Fibroblast of lung (primary cell): ENCODE measurements at places on chromosomes 7 and 10.
A peak's percentile ranks its signal among the peaks of the same experiment; 100 is the strongest.

GRCh38 chr10:103241262-103242011 lies 4.2 kb upstream of the RPEL1 start:
- peak; percentile 51 for DNase-seq

- DNase-seq, result no peak
Measured at GRCh38 chr7:95501261-95501832, 15.6 kb downstream of the ASB4 start.

- DNase-seq, result no peak
Measured at GRCh38 chr10:21069929-21070700, 173.0 kb upstream of the NEBL start.

- DNase-seq, result no peak
Measured at GRCh38 chr7:142445019-142445686, 187.3 kb upstream of the PRSS58 start.

GRCh38 chr7:158251061-158251965 lies 336.3 kb downstream of the PTPRN2 start:
- DNase-seq, result no peak

- DNase-seq, result no peak
Measured at GRCh38 chr7:139422126-139422525, 61.3 kb downstream of the KLRG2 start.

GRCh38 chr10:45373576-45374349 lies at the start of gene ALOX5:
Gene ALOX5 (plus strand): TSS chr10:45374216. CDS start chr10:45374280, 64 bp downstream.
- DNase-seq, result no peak

DNA sequence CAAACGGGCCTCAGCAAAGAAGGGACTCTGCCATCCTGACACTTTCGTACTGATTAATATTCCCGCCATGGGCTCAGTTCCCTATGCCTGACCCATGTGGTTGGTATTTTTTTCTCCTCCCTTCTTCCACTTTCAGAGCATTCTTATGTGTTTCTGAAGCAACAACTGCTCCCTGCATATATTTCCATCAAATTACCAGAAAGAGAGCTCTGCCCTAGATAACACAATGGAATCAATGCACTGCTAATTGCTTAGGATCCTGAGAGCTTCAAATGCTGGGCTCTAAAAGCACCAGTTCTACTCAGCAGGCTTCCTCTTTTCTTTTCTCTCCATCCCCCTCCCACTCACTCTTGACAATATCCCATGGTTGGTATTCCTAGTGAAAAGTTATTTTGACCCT lies 5.3 kb downstream of the TECTB start:
- no peak for DNase-seq

GRCh38 chr7:92652536-92652935 lies 62.3 kb upstream of the FAM133B start:
- DNase-seq, result no peak

DNA sequence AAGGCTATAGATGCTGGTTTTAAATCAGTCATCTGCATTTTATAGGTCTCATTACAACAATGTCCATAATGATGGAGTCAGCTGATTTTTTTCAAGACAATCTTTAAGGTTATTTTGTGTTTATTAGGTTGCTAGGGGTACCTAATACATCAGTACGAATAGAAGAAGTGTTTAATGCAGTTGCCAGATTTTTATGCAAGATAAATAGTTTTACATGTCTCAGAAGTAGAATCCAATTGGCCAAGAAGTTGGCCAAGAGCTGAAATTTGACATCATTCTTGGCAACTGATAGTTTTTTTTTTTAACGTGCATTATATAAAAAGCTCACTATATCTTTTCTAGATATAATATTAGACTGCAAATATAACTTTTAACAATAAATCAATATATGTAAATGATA lies 208.5 kb downstream of the TRIL start:
- no peak for DNase-seq

DNA sequence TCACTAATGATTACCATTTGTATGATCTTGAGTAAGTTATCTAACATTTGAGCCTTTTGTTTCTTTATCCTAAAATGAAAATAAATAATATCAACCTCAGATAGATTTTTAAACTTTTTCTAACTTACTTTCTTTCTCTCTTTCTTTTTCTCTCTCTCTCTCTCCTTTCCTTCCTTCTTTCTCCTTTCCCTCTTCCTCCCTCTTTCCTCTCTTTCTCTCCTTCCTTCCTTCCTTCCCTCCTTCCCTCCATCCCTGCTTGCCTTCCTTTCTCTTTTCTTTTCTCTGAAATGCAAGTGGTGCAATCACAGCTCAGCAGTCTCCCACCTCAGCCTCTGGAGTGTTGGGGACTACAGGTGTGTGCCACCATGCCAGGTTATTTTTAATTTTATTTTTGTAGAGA lies 132.9 kb upstream of the ASAH2 start:
- no peak for DNase-seq

DNA sequence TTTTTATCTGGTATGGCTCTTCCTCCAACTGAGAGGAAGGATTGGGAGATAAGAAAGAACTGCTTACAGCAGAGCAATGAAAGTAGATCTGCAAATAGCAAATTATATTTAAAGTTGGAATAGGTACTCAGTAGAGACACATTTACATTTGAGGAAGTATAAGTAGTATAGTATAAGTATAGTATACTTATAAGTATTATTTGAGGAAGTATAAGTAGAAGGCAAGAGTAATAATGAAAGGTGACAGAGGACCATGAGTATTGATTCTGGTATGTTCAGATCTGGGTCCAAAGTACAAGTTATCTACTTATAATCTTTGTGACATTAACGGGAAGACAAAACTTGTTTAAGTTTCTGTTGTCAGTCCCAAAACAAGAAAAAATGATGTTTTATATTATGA lies 527.6 kb upstream of the SORCS1 start:
- no peak for DNase-seq

DNA sequence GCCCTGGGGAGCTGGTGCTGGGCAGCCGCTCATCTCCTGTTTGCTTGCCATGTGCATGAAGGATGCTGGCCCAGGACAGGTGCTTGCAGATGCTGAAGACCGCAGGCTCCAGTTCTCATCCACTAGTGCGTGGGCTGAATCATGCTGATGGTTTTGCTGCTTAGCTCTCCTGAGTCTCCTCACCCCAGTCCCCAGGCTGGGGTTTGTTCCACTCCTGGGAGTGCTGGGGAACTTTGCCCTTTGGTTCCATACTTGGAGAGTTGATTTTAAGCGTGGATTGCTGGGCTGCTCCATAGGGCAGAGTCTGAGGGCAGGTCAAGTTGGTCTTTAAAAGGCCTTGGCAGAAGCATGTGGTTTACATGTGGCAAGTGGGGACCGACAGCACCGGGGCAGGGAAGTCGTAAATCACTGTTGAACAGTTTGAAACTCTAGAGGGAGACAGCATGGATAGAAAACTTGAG lies 9.1 kb downstream of the DYNC2I1 start:
- DNase-seq, result no peak

DNA sequence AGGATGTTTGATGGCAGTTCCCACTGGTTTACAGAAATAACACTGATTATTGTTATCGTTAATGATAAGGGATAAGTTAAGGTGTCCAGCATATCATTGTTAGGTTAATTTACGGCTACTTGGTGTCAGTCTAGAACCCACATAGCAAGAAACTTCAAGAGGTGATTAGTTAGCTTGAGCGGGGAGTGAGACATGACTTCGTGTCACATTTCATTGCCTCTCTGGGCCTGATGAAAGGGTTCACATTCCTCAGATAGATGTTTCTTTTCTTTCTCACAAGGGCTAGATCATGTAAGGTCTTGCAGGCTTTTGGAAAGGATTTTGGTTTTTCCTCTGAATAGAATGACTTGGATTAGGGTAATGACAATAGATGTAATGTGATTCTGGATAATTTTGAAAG lies 26.7 kb downstream of the WAC start:
- DNase-seq, result peak; percentile 61

DNA sequence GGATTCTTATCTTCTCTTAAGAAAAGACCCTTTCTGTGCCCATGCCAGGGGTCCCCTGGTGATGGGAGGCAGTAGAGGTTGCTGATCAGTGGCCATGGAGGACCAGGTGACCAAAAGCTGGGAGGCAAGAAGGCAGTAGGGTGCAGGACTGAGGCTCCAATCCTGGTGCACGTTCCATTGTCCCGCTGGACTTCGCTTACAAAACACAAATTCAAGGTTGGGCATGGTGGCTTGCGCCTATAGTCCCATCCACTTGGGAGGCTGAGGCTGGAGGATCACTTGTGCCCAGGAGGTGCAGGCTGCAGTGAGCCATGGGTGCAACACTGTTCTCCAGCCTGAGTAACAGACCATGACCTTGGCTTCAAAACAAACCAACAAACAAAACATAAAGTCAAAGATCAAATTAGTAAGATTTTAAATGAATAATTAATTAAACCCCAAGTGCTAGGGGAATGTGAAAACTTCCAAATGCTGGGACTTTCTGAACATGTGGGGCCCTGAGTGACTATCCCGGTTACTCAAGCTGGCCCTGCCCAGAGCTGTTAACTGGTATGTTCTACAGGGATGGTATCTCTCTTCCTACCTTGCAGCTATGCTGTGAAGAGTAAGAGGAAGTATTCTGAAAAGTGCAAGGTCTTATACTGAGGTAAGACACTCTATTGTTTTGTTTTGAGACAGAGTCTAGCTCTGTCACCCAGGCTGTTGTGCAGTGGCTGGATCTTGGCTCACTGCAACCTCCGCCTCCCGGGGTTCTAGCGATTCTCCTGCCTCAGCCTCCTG lies 97.6 kb downstream of the LYZL2 start:
- DNase-seq, result no peak

DNA sequence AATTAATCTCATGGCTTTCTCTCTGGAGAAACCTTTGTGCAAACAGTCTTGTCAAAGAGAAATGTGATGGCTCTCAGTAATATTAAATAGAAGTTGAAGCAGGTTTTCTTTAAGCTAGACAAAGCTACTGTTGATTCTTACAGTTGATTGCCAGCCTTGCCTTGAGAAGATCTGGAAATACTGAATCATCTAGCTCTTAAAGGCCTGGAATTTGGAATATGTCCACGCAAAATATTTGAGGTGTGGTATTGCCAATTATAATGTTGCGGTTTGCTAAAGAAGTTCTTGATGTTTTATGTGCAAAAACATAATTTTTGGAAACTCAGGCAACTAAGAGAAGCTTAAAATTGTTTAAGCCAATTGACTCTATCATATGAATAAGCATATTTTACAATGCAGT lies 371.9 kb downstream of the PHF14 start:
- DNase-seq, result peak; percentile 87

DNA sequence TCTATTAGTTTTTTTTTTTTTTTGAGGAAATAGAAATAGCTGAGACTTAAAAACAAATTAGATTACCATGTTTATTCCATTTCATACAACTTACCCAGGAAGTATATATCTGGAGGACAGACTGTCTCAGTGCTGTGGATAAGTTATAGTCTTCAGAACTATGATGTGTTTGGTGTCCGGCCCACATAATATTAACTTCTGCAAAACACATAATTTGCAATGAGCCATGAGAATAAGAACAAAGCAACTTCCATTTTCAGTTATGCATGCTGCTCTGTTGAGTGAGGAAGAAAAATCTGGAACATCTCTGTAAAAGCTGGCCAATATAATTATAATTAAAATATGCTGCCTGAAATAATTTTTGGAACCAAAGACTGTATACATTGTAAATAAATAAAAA lies 130.9 kb downstream of the AGMO start:
- DNase-seq, result no peak

DNA sequence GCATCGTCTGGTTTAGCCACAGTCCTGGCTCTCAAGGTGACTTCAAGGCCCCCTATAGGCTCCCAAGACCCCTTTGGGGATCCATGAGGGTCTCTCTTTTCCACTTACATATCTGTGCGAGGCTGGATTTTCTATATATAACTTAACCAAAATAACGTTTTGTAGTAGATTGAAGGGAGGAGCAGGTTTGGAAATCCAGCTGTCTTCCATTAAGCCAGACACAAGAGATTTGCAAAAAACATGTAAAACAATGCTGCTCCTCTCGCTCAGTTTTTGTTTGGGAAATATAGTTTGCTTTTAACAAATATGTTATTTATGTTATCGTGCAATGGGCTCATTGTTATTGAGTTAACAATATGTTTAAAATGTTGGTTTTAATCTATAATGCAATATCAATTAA lies 811.2 kb downstream of the TYW1 start:
- DNase-seq, result no peak

- peak; percentile 78 for DNase-seq
Measured at GRCh38 chr7:28953633-28954032, 4.5 kb downstream of the TRIL start.

DNA sequence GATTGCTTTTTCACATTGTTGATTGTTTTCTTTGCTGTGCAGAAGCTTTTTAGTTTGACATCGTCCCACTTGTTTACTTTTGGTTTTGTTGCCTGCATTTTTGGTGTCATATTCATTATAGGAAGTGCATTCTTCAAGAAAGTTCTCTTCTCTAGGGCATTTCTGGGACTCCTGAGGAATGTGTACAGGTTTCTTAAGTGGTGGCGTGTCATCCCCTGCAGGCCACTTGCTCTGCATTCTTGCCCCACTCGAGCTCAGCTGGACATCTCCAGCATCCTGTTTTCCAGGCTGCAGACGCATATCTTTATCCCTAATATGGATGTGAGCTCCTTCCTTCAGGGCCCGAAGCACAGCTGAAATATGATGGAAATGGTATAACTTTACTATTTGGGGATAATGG lies 255.6 kb upstream of the HABP2 start:
- DNase-seq, result no peak

- no peak for DNase-seq
Measured at GRCh38 chr10:48455392-48456151, 149.1 kb downstream of the MAPK8 start.

GRCh38 chr7:147756300-147756699 lies 834.3 kb upstream of the C7orf33 start:
- no peak for DNase-seq

GRCh38 chr7:142935941-142936565 lies 2.5 kb upstream of the TRPV5 start:
- DNase-seq, result no peak

DNA sequence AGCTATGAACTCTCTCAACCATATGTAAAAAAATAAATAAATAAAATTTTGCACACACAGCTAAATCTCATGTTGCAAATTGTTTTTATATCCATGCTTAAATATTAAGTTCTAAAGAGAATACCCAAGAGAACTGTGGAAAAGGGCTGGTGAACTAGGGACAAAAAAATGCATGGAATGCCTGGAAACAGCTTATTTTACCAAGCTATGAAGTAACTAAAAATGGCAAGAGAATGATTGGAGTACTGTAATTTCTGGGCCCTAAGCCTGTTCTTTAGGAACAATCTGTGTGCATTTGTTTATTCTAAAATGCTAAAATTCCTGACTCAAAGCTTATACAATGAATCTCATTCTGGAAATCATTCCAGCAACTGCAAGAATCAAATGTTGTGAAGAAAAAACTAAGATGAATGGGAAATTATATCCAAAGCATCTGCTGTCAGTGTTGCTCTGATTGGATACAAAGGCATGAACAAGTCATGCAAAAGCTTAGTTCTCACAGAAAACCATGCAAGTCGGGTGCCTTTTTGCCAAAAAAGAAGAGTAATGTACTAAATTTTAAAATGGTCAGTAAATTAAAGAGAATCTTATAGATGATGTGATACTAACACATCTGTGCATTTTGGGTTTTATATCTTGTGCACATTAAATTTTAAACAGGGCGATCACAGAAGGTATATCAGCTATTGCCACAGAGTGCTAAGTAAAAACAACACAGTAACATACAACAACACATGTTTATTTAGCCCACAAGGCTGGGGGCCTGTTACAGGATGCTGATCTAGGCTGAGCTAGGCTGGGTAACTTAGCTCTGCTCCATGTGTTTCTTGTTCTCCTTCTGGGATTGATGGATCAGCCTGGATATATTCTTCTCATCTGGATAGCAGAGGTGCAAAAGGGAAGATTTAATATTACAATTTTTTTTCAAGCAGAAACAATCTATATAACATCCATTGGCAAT lies 453.5 kb upstream of the SEMA3A start:
- peak; percentile 96 for DNase-seq

- no peak for DNase-seq
Measured at GRCh38 chr7:153027210-153027609, 267.7 kb downstream of the ACTR3B start.
